ENCODE measurements at places on chromosomes 3 and 15.

DNA sequence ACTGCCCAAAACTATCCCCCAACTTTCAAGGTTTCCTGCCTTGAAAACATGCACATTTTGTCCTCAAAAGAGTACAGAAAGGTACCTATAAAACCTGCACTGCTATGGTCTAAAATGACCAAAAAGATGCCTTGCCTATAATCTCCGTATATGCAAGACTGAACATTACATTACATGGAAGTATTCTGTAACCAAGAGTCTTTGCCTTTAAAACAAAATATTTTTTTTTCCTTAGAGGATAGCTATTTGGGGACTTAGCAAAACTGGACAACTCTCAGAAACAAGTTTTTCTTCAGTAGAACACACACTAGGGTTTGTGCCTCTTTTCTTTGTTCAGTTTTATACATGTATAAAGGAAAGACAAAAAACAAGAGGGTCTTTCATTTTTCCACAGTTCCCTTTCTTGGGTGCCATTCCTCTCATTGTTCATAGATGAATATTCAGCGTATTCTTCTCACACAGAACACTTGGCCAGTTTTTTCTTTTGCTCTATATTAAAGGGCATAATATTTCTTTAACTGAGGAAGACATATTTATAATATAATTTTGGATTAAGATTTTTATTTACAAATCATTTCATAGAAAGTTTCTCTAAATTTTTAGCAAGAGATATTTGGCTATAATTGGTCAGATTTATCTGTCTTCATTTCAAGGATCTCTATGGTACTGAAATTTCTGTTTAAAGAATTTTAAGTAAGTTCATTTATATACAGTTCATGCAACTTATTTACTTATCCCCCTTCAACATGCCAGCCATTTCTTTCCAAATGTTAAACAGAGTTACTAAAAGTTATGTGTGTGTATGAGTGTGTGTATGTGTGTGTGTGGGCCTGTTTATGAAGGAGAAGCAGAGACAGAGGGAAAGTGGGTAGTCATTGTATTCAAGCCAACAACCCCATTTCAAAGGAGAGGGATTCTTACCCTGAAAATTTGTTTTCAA, 142.6 kb downstream of the ZBTB20 start:
- DNase-seq: no peak

DNA sequence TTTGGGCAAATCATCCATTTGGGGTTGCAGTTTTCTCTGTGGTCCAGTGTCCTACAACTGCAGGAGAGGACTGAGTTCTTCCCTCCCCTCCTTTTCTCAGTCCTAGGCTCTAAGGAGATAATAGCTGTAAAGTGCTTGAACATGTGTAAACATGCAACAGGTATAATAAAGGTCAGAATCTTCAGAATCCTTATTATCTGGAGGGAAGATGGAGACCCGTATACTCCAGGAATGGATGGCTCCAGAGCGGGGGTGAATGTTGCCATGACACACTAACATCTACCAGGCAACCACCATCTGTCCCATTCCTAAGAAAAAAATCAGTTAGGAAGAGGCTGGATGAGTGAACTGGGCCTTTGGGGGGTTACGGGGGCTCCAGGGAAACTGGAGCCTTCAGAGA, 39.7 kb upstream of the GLCE start:
- DNase-seq: no peak

DNA sequence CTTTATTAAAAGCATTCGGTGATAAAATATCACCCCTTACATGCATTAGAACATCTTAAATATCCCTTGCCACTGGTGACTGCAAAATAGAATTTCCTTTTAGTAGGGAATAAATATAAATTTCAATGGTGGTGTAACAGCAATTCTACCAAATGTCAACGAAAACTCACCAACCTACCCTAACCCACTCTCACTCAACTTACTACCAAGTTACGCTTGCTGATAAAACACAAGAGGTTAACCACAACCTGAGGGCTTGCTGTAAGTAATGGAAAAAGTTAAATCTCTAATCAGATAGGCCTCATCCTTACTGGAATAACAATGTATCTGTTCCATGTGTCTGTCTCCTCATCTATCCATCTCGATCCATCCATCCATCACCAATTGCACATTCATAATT, 274.7 kb downstream of the FOXP1 start:
- DNase-seq: no peak

DNA sequence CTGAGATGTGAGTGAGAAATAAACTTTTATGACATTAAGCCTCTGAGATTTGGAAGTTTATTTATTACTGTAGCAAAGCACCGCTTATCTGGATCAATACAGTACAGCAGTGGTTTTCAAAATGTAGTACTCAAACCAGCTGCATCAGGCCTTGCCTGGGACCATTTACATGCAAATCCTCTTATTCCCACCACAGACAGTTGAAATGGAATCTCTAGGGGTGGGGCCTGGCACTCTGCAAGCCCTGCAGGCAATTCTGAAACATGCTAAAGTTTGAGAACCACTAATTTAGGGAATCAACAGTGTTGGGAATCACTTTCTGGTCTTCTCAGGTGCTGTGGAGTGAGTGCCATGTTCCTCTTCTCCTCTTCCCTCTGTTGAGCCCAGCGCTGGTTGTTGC, 77.8 kb upstream of the TAMM41 start:
- DNase-seq: no peak

DNA sequence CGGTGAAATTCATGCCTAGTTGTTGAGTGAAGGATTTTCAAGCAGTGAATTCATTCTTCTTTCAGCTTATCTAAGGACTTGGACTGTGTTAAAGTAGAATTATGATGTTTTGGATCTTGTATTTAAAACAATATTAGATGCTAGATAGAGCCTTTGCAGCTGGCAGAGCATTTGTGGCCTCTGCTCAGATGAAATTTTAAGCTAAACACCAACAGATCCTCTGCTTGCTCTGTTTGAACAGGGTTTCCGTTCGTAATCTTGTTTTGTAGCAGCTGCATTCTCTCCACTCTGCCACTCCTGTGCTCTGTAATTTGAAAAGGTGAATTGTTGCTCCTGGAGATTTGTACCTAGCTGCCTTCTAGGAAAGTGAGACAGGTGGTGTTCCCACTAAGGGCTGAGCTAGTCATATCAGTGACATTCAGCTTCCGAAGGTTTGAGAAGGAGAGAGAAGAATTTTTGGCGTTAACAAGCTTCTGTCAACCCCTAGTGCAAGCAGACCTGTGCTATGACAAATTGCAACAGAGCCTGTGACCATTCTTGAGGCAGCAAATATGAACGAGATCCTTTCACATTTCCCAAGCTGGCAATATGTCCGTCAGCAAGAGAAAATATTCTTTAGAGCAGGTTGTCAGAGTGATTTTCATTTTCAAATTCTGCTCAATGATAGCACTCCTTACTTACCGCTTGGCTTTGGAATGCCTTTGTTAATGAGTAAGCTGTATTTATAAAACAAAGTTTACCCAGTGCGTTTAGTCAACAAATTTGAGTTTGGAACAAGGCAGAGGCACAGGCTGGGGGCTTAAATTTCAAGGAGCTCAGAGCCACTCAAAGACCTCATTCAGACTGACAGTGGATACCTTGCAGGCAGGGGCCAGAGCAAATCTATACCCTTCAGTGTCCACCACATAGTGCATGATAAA, 5.3 kb downstream of the CHST2 start:
- DNase-seq: no peak

GRCh38 chr3:67783281-67784250, 129.2 kb upstream of the SUCLG2 start:
- no peak for DNase-seq

GRCh38 chr3:144687862-144688261, 716.2 kb downstream of the DIPK2A start:
- no peak for DNase-seq

- DNase-seq: no peak
Measured at GRCh38 chr3:197027151-197027895, 2.3 kb downstream of the MELTF start.

- DNase-seq: no peak
Measured at GRCh38 chr3:146307456-146307725, 56.5 kb upstream of the PLSCR4 start.

DNA sequence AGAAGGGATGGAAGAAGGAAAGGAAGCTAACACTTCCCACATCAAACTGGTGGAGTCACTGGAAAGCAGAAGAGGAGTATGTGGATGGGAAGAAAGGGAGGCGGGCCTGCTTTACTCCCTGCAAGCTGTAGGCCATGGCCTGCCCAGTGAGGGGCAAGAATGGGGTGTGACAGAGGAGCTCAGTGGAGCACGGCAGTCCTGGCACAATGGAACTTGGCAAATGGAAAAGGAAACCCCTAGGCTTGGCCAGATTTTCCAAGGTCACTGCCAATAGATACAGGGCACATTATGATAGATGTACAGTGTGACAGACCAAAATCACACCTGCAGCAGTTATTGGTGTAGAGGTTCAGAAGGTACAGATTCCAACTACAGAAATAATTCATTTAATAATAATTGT, 111.6 kb downstream of the ALDH1A2 start:
- DNase-seq: no peak

GRCh38 chr3:25592510-25592968, 72.2 kb downstream of the TOP2B start:
- DNase-seq: no peak

GRCh38 chr3:51819709-51820406, 40.8 kb upstream of the IQCF6 start:
- DNase-seq: no peak

DNA sequence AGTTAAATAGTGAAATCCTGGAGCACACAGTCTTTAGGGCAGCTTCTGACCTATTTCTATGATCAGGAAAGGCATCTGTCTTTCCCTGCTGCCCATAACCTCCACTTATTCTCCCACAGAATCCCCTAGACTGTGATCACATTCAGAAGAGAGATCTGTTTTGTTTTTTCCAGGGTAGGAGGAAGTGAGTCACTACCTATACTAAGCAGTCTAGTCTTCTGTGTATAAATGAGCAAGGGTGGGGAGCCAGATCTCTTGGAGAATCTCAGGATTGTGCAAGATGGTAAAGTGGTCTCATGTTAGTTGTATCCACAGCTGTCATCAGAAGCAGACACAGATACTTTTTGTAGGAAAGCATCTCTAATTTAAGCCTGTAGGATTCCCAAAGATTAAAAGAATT, 11.8 kb upstream of the FBXO22 start:
- DNase-seq: no peak

- DNase-seq: no peak
Measured at GRCh38 chr3:50617911-50618481, 1.0 kb downstream of the MAPKAPK3 start.

GRCh38 chr3:69107841-69108240, 14.6 kb downstream of the LMOD3 start:
- no peak for DNase-seq

DNA sequence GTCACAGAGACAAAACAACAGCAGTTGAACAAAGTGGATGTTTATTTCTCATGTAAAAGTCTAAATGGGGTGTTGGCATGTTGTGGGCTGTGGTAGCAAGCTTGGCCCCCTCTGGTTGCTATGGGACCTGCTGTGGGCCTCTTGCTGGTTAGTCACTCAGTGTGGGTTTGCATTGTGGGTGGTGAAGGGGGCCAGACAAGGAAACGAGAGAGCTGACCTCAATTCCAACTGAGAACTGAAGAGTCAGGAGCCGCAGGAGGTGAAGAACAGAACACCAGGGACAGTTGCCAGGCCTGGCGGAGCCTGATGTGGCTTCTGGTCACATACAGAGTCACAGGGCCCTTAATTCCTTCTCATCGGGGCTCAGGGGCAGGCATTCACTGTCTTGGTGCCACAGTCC, 1.9 kb upstream of the ADPGK start:
- DNase-seq: no peak

DNA sequence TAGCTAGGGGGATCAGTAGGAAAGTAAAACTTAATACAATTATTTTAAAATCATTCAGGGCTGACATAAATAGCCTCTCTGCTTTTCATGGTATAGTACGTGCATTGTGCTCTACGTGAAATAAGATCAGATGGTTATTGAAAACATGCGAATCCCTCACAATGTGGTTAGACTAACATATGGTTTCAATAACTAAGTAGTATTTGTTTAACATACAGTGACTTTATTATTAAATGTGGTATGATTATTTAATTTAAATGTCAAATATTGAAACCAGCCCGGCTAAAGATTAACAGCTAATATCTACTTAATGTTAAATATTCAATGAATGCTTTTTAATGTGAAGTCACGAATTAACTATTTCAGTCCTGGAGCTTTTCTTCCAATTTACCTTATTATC, 473.9 kb upstream of the THBS1 start:
- no peak for DNase-seq

DNA sequence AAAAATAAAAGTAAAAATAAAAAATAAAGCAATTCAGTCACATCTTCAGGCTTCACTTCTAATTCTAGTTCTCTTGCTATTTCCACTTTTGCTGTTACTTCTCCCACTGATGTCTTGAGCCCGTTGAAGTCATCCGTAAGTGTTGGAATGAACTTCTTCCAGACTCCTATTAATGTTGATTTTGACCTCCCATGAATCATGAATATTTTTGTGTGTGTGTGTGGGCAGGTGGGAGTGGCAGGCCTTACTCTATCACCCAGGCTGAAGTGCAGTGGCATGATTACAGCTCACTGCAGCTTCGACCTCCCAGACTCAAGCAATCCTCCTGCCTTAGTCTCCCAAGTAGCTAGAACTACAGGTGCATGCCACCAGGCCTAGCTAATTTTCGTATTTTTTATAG, 10.7 kb downstream of the USP4 start:
- no peak for DNase-seq

GRCh38 chr15:28993720-28994053, 107.9 kb downstream of the APBA2 start:
- DNase-seq: no peak

GRCh38 chr3:119743921-119744320, 38.0 kb upstream of the NR1I2 start:
- no peak for DNase-seq

DNA sequence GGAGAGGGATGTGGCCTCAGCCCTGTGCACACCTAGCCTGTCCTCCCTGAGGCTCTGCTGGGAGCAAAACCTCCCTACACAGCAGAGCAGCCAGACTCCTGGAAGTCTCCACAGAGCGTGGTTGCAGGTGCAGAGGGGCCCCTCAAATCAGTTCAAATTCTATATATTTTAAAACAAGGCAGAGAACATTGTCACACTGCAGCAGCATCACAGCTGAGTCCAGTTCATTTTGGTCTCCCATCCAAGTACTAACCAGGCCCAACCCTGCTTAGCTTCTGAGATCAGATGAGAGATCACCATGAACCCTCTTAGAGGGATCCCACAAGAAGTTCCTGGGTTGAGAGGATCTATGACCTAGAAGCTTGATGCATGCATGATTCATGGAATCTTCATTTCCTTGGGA, 331.0 kb upstream of the RGMA start:
- DNase-seq: no peak

DNA sequence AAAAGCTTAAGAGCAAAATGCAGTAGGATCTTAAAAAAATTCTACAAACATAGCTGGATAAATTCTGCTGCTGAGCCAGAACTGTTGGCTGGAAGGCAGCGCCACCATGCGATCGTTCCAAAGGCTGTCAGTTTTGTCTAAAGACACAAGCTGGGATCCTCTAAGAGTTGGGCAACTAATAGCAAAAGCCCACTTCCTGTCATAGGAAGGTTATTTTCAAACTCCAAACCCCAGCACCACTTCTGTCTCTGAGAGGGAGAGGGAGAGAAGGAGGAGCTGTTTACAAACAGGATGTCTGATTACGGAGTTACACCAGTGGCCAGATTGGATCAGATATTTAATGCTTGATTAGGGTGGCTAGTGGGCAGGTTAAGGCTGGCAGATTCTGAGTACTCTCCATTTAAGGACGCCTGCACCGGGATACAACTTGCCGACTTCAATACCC, 44.0 kb downstream of the EIF4E3 start:
- DNase-seq: peak; percentile 61

GRCh38 chr15:28104326-28104725, 5.2 kb upstream of the OCA2 start:
- no peak for DNase-seq

All from mucosa of gallbladder (tissue), 1 donor.